ENCODE measurements at places on chromosomes 12 and 14.

DNA sequence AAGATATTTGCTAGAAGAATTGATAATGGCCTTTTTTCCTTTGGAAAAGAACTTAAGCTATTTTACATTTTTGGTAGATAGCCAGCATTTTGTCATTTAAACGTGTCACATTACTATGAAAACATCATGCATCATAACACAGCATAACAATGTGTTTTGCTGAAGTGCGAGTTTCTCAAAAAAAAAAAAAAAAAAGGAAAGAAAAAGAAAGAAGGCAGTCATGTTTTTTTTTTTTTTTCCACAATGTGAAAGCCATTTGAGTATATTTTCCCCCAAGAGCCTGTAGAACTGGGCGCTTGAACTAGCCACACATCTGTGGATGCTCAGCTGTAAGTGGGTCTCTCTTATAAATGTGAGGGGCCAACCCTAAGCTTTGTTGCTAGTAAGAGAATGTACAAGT, 300.1 kb downstream of the AKAP6 start:
- DNase-seq: no peak

GRCh38 chr14:58469309-58469708, 41.8 kb downstream of the KIAA0586 start:
- DNase-seq: no peak

DNA sequence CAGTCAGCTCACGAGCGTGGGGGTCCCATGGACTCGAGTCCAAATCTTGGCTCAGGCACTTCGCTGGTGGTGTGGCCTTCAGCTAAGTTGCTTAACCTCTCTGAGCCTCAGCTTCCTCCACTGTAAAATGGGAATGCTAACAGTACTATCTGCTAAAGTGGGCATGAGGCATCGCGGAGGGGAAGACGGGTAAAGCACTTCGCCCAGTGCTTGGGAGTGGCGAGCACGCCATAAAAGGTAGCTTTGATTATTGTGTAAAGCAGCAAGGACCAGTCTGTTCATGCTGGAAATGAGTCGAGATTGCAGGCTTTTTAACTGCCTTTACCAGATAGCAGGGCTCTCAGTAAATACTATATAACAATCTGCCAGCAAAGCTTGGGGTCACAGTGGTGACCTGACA, 24.5 kb downstream of the HRK start:
- DNase-seq: no peak

GRCh38 chr12:25502118-25502517, 51.0 kb downstream of the LMNTD1 start:
- DNase-seq: peak; percentile 46

- DNase-seq: no peak
These were observed 441.6 kb downstream of the PCNX1 start for GRCh38 chr14:71348817-71349216.

DNA sequence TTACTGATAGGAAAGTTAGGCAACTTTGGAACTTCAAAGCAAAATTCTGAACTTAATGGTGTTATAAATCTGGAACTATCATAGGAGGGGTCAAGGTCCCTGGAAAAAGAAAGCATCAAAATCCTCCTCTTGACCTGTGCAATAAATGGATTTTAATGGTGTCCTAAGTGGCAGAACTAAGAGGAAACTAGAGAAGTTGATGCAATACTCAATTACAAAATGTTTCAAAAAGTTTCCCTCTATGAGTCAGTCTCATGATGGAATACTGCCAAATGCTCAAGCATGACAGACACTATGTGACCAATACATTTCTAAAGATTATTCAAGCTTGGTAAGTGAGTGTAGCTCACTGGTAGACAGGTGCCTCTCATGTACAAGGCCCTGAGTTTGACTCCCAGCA, 47.7 kb upstream of the ERGIC2 start:
- peak; percentile 45 for DNase-seq

DNA sequence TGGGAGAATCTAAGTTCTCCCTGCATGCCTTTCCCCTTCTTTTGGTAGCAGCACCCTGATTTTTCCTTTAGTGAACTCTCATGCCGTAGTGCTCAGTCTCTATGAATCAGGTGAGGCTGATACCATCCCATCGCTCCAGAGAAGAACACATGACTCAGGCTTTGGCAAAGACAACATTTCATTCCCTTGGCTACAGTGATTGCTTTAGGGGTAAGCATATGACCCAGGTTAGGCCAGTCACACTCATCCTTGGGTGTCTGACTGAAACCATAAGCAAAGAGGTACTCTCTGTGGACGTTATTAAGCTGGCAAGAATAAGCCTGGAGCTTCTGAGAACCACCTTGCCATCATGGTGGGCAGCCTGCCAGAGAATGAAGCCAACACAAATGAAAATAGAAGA, 141.8 kb downstream of the MYRFL start:
- DNase-seq: no peak

DNA sequence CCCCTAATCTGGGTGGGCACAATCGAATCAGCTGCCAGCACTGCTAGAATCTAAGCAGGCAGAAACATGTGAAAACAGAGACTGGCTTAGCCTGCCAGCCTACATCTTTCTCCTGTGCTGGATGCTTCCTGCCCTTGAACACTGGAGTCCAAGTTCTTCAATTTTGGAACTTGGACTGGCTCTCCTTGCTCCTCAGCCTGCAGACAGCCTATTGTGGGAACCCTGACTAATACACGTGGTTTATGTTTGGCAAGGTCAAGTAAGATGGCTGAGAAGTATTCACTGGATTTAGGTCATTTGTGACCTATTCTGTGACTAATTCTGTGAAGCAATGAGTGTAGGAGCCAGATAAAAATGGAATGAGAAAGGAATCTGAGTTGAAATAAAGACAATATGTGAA, 11.0 kb downstream of the GPR135 start:
- DNase-seq: peak; percentile 85

DNA sequence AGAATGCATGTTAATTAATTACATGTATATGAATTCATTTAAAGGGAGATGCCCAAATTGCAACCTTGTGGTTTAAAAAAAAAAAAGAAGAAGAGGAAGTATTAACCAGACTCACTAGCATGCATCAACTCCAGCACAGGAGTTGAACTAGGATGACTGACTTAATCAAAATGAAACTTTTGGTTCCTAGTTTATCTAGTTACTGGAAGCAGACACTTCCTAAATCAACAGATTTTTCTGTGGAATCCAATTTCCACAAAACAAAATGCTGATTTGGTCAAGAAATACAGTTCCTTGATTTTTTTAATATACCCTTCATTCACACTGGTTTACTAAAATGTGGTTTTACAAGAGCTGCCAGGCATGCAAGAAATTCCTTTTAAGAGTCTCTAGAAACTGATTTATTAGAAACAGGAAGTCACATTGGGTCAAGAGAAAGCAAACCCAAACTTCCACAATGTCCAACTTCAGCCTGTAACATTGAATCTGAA, 41.6 kb downstream of the ITPR2 start:
- DNase-seq: peak; percentile 35

- no peak for DNase-seq
These were observed 29.3 kb downstream of the CMKLR1 start for GRCh38 chr12:108309674-108310312.

Measured in astrocyte of the cerebellum (primary cell).